ENCODE measurements at places on chromosomes 16 and 17.

GRCh38 chr16:2296661-2297505, 29.0 kb upstream of the RNPS1 start:
- no peak for DNase-seq

- DNase-seq, result no peak
These were observed 65.9 kb upstream of the TANC2 start for GRCh38 chr17:62900096-62900495.

GRCh38 chr16:83542491-83542890, 265.3 kb upstream of the HSBP1 start:
- DNase-seq, result no peak

DNA sequence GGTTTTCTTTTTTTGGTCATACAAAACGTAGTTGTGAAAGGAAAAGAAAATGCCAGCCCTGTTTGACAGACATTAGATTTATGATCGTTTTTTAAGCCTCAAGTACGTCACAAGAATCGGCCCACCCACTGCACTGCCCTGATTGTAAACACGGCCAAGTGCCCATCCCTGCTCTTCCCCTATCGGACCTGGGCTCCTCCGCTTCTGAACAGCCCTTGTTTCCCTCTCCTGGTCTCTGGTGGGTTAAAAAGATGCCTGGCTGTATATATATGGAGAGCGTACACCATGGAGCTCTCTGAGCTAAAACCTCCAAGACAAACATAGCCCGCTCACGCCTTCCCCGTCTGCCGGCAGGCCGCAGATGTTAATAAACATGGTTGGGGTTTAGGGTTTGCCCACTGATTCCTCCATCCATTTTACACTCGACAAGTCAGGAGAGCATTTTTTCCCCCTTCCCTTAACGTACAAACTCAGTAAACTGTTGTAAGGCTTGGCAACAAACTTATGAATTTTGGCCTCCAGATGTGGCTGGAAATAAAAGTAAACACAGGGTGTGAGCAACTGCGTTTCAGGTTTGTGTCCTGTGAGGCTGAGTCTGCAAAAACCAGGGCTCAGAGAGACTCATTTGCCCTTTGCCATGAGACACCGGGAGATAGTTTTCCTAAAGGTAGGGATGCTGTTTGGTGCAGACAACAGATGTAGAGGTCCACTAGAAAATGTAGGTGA, 325.9 kb downstream of the SOX9 start:
- DNase-seq, result no peak

DNA sequence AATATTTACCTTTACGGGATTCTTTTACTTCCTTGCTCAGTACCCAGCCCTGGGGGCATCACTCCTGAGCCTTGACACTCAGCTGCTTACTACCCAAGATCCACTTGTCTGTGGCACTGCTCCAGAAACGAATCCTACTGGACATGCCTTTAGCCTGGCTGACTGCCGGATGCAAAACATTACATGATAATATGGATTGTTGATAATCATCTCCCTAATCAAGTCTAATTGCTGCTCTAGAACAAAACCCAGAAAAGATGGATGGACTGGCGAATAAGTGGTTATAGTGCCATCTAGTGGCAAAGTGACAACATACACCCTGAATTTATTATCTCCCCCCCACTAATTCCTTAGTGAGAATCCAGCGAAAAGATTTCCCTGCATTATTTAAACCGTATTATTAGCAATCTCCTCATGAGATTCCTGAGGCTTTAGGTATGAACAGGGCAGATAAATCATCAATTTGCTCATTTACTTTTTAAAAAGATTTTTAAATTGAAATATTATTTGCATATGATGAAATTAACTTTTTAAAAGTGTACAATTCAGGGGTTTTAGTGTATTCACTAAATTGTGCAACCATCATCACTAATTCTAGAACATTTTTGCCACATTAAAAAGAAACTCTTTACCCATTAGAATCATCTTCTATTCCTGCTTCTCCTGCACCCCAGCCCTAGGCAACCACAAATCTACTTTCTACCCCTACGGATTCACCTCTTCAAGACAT, 61.6 kb downstream of the RGS9 start:
- DNase-seq, result peak; percentile 41

- DNase-seq, result no peak
These were observed 41.4 kb upstream of the MMP2 start for GRCh38 chr16:55437625-55438024.

GRCh38 chr17:41919840-41920579, 1.3 kb upstream of the ACLY start:
- DNase-seq, result no peak

GRCh38 chr17:49316889-49317675, 45.0 kb downstream of the ZNF652 start:
- DNase-seq, result no peak

GRCh38 chr17:79975498-79976134, 60.1 kb downstream of the TBC1D16 start:
- no peak for DNase-seq

- DNase-seq, result no peak
These were observed 28.5 kb downstream of the GLG1 start for GRCh38 chr16:74578433-74578832.

Measured in GM12864 (cell line).